ENCODE measurements at places on chromosomes 2 and 18.

- DNase-seq = no peak
Measured at GRCh38 chr18:75041586-75041985, 167.4 kb downstream of the PTGR3 start.

DNA sequence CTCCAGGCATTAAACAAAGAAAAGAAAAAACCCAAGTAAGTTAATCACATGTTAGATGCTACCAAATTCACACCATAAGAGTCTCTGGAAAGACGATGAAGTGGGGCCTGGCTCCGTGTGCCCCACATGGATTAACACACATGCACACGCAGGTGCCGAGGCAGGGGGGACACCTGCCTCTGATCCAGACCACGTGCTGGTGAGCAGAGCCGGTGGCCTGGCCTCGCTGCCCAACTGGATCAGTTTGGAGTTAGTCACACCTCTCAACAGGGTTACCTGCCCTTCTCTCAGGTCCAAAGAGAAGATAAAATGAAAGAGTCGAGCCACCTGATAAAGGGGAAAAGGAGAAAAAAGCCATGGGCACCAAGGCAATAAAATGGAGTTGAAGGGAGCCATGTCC lies 40.5 kb downstream of the MRPL35 start:
- no peak for DNase-seq

GRCh38 chr2:137847443-137847842 lies 116.8 kb upstream of the HNMT start:
- DNase-seq = no peak

- no peak for DNase-seq
Measured at GRCh38 chr2:42777883-42778805, 14.2 kb upstream of the OXER1 start.

- DNase-seq = no peak
Measured at GRCh38 chr18:47997338-47997780, 66.9 kb upstream of the SMAD2 start.

DNA sequence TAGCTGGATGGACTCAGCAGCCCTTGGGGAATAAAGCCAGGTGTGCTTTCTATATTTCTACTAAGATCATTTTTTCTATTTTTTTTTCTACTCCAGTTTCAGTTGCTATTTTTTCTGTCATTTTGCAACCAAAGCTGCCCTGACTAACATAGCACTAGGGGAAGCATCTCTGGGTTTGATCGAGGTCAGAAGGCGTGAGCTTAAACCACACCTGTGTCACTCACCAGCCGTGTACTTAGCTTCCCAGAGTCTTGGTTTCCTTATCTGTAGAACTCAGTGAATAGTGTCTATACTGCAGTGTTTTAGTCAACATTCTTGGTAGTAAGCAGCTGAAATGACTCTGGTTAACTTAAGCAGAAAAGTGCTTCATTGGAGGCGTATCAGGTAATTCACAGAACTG lies 489.6 kb upstream of the SPRED2 start:
- DNase-seq = no peak

DNA sequence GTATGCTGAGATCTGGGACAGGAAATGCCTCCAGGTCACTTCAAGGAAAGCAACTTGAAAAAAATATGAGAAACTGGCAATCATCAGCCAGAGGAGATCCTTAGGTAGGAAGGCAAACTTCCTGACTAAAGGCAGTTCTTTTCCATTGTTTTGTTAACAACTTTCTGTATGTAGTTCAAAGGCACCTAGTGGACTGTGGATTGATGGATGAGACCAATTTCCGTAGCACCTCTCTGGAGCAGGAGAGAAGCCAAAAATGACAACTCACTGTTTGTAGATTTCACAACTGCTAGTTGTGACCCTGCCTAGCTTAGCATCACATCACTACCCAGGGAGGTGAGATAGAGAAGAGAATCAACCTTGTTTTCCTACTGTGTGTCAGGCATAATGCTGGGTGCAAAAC lies 21.8 kb upstream of the NOSTRIN start:
- DNase-seq = no peak

DNA sequence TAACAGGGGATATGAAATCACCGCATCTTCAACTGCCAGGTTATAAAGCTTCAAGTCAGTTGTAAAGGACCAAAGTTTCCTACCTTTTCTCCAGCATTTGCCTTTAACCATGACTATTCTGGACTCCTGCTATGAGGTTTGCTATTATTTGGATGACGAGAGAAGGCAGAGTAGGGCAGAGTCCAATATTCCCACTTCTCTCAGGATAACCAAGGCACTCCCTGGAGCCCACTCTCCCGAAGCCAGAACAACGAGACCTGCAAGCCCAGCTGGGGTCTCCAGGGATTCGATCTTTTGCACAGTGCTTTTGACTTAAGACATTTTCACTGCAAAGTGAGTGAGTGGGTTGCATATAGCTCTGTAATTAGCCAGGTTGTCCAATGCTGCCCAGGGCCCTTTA lies 77.1 kb upstream of the ZNF397 start:
- no peak for DNase-seq

DNA sequence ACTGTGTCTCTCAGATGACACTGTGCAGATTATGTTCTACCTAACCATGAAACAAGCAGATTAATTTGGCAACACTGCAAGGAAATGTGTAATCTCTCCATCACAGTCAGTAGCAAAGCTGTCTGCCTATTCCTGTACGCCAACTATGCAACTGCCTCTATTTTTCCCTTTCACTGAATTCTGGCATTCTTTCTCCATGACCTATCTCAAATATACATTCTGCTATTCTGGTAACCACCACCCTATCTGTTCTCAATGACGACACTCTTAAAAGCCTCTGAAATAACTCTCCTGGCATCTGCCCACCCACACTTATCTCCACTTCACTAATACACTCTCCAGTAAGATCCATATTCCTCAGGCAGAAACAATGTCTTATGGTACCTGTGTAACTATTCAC lies 78.7 kb downstream of the ABCA12 start:
- no peak for DNase-seq

- no peak for DNase-seq
Measured at GRCh38 chr2:101089942-101090799, 61.0 kb downstream of the TBC1D8 start.

DNA sequence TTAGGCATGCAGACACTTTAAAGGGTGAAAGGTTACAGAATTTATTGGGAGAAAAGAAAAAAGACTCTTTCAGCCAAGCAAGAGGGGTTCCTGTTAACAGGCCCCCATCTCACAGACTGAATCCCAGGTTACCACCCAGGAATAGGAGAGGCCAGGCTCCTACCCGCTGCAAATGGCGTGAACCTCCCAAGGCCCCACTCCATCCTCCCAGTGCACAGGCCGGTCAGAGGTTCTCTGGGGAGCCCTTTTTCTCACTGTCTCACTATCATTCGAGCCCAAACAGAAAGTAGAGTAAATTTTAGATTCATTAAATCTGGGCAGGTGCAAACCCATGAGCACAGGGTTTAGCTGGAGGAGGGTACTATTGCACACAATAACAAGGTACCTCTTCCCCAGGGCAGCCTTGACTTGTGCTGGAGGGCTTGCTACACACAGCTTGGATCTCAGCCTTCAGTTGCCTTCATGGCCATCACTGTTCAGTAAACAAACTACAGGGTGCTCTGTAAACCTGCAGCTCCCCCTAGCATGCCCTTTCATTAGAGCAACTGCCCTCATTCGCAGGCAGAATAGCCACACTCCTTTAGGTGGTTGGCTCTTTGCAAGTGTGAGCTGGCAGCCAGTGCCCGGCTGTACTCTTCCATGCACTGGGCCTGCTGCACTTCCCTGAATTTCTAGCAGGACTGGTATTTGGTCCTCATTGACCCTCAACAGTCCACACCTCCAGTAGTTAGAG lies 7.3 kb upstream of the PLEK start:
- DNase-seq = no peak

DNA sequence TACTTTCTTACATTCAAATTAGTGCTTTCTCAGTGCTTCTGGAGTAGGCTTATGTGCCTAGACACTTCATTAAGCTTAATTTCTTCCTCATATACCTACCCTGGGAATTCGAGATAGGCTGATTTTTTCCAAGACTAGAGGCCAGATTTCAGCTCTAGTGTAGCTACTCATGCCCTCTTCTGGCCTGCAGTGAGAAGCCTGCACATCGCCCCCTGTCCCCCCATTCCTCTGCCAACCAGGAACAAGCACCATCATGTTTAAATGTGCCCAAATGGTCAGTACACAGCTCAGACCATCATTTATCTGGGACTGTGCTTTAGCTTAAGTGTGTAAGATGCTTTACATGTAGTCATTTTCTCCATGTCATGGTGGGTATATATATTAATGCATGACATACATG lies 1218.8 kb upstream of the LRRTM1 start:
- no peak for DNase-seq

Measured in T-helper 1 cell (primary cell).